ENCODE measurements at places on chromosomes 6 and 20.

- DNase-seq, result no peak
Measured at GRCh38 chr6:108710551-108710950, 137.7 kb upstream of the ARMC2 start.

GRCh38 chr6:96878143-96878542, 19.5 kb downstream of the NDUFAF4 start:
- DNase-seq, result no peak

GRCh38 chr20:47558295-47559066, 56.8 kb downstream of the NCOA3 start:
- no peak for DNase-seq

DNA sequence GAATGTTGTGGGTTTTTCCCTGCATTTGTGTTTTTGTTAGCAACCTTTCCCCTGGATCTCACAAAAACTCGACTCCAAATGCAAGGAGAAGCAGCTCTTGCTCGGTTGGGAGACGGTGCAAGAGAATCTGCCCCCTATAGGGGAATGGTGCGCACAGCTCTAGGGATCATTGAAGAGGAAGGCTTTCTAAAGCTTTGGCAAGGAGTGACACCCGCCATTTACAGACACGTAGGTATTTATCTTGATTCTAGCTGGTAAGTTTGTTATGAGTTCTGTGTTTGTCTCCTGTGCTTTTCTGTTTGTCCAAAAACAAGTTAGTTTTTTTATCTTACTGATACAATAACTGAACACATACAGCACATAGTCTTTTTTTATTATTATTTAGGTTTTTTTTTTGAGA, 3.0 kb downstream of the SLC25A27 start:
- DNase-seq, result peak; percentile 30

All from Caco-2 (cell line).